Nephron progenitor cell (in vitro differentiated cells): ENCODE measurements at places on chromosomes 5 and 9.

DNA sequence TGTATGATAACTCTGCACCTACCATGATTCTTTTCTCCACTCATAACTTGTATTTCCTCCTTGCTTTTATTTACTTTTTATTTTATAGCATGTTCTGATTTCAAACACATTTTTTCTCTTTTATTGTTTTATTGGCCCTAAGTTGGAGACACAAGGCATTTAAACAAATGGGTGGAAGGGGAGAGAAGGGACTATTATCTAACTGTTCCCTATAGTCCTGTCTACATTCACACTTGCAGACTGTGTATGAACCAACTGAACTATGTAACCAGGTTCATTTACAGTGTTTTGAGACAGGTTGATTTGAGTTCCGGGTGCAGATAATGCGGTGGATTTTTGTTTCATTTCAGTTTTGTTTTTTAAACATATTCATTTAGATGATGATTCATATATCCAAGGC is 830.6 kb upstream of the SEMA6A start:
- DNase-seq, result no peak
- H3K27me3 ChIP-seq, result no peaks in the 10 kb centered on the region
- H3K27ac ChIP-seq, result no peak overlapping the region
- H3K4me3 ChIP-seq, result no peak overlapping the region
- peaks cover 4% of the 10 kb centered on the region for H3K36me3 ChIP-seq

DNA sequence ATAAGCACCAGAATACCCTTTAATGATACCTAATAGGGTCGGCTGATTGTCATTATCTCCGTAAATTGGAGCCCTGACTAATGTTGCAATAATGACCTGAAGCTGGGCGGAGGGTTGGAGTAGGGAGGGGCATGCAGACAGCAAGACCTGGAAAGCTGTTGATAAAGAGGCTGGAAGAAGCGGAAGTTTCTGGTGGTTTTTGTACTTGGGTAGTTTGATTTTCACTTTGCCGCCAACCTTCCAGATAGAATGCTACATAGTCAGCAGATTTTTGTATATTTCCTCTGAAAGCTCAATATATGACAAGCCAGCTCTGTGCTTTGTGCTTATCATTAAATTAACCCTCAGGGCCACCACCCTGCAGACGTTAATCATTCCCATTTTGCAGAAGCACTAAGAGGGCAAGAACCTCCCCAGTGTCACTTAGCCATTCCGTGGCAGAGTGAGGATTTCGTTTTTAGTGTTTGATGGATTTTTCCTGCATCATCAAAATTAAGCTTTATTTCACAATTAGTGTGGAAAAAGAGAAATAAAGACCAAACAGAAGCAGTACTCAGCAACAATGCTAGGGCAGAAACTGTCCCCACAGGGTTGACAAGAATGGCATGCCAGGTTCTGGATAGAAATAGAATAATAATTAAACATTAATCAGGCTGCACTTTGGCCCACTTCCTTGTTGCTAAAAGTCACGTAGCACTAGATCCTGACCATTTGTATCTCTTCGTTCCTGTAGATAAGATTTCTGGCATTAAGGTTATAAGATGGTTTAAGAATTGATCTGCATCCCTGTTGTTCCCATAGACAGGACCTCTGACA is 34.7 kb downstream of the DIRAS2 start:
- no peaks in the 10 kb centered on the region for H3K36me3 ChIP-seq
- no peaks in the 10 kb centered on the region for H3K27me3 ChIP-seq
- H3K4me3 ChIP-seq, result no peak overlapping the region
- DNase-seq, result no peak

DNA sequence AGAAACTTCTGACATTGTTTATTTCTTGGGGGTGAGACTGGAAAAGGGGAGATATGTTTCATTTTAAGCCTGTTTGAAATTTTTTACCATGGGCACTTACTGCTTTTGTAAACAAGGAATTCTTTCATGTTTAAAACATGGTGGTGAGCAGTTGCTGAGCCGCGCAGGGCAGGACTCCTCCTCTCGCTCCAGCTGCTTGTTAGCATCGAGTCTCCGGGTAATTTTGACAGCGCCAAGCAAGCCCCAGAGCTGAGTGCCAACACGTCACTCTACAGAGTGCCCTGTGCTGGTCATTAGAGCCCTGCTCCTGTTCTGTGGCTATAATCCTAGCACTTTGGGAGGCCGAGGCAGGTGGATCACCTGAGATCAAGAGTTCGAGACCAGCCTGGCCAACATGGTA is 116.5 kb upstream of the MSX2 start:
- no peak overlapping the region for H3K4me3 ChIP-seq
- peaks cover 53% of the 10 kb centered on the region for H3K4me1 ChIP-seq
- peaks cover 4% of the 10 kb centered on the region for H3K27me3 ChIP-seq
- DNase-seq, result no peak
- H3K36me3 ChIP-seq, result no peaks in the 10 kb centered on the region

GRCh38 chr9:81559709-81560108 is 129.6 kb downstream of the TLE1 start:
- peaks cover 7% of the 10 kb centered on the region for H3K27me3 ChIP-seq
- no peaks in the 10 kb centered on the region for H3K36me3 ChIP-seq
- peak overlapping the region; percentile 60 for H3K27ac ChIP-seq
- no peak overlapping the region for H3K4me3 ChIP-seq

DNA sequence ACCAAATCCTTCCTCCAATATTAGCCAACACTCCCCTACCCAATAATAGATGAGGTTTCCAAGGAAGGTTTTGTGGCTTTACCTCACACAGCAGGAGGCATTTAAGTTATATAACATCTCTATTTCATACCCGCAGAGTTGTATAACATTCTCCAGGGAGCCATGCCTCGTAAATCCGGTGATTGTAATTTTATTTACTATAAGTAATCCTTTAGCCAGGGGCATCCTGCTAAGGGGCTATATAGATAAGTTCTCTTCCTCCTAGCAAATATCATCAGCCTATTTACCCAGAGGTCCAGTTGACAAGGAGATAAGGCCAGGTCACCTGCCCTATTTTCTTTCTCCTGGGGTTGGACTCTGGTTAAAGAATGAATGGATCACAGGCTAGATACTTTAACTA is 2051.0 kb downstream of the EFNA5 start:
- DNase-seq, result no peak
- H3K27me3 ChIP-seq, result no peaks in the 10 kb centered on the region
- no peak overlapping the region for H3K4me3 ChIP-seq
- H3K27ac ChIP-seq, result no peak overlapping the region

GRCh38 chr9:122191584-122191983 is 31.9 kb downstream of the MORN5 start:
- H3K4me3 ChIP-seq, result no peak overlapping the region
- no peak overlapping the region for H3K27ac ChIP-seq
- no peaks in the 10 kb centered on the region for H3K36me3 ChIP-seq
- peak; percentile 48 for DNase-seq

GRCh38 chr9:126838895-126839294 is 21.5 kb upstream of the ZBTB34 start:
- H3K27me3 ChIP-seq, result no peaks in the 10 kb centered on the region
- DNase-seq, result no peak
- H3K36me3 ChIP-seq, result peaks cover 32% of the 10 kb centered on the region
- H3K27ac ChIP-seq, result no peak overlapping the region
- H3K4me3 ChIP-seq, result no peak overlapping the region
- H3K4me1 ChIP-seq, result peaks cover 18% of the 10 kb centered on the region

GRCh38 chr9:106846857-106847256 is 16.1 kb upstream of the ZNF462 start:
- DNase-seq, result no peak
- H3K27me3 ChIP-seq, result peaks cover 8% of the 10 kb centered on the region
- no peak overlapping the region for H3K4me3 ChIP-seq
- H3K36me3 ChIP-seq, result no peaks in the 10 kb centered on the region

GRCh38 chr5:139949710-139950109 is 93.4 kb downstream of the NRG2 start:
- peaks cover 35% of the 10 kb centered on the region for H3K4me1 ChIP-seq
- no peak overlapping the region for H3K27ac ChIP-seq
- no peak for DNase-seq

GRCh38 chr5:78983601-78984438 is 1.3 kb downstream of the ARSB start:
- peak overlapping the region; percentile 86 for H3K4me3 ChIP-seq
- peaks cover 8% of the 10 kb centered on the region for H3K27me3 ChIP-seq
- DNase-seq, result no peak
- peak overlapping the region; percentile 88 for H3K27ac ChIP-seq
- H3K4me1 ChIP-seq, result peaks cover 27% of the 10 kb centered on the region

GRCh38 chr5:122354293-122354692 is 42.3 kb downstream of the SNCAIP start:
- no peaks in the 10 kb centered on the region for H3K27me3 ChIP-seq
- no peak for DNase-seq
- H3K4me1 ChIP-seq, result peaks cover 27% of the 10 kb centered on the region
- H3K27ac ChIP-seq, result peak overlapping the region; percentile 31
- no peak overlapping the region for H3K4me3 ChIP-seq

- no peak overlapping the region for H3K4me3 ChIP-seq
- H3K27ac ChIP-seq, result no peak overlapping the region
- no peak for DNase-seq
These were observed 45.7 kb downstream of the BNC2 start for GRCh38 chr9:16824545-16825330.

- peak overlapping the region; percentile 38 for H3K27ac ChIP-seq
- peaks cover 3% of the 10 kb centered on the region for H3K27me3 ChIP-seq
- DNase-seq, result peak; percentile 55
- no peak overlapping the region for H3K4me3 ChIP-seq
- peaks cover 39% of the 10 kb centered on the region for H3K4me1 ChIP-seq
- H3K36me3 ChIP-seq, result peaks cover 39% of the 10 kb centered on the region
These were observed 32.5 kb upstream of the HMCN2 start for GRCh38 chr9:130232899-130233586.

- peaks cover 42% of the 10 kb centered on the region for H3K27me3 ChIP-seq
- peaks cover 6% of the 10 kb centered on the region for H3K4me1 ChIP-seq
- no peak overlapping the region for H3K4me3 ChIP-seq
- DNase-seq, result no peak
- H3K27ac ChIP-seq, result no peak overlapping the region
These were observed 5.1 kb downstream of the ITGA2 start for GRCh38 chr5:52994266-52994665.

DNA sequence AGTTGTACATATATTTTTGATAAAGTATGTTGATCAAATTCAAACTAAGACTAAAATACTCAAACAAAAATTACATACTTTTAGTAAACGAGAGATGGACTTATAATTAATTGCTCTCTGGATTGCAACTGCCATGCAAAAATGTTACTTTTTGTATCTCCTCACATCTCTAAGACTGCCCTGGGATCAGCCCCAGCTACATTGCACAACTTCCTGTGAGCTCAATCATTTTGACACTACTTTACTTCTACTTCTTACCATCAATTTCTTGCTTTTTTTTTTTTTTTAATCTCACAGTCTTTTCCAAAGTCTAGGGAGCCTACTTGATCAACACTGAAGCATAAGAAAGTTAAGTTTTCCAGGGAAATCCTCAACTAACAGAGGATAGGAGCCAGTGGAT is 506.0 kb upstream of the CDH10 start:
- H3K36me3 ChIP-seq, result no peaks in the 10 kb centered on the region
- no peak overlapping the region for H3K4me3 ChIP-seq
- H3K4me1 ChIP-seq, result no peaks in the 10 kb centered on the region
- H3K27ac ChIP-seq, result no peak overlapping the region
- H3K27me3 ChIP-seq, result no peaks in the 10 kb centered on the region
- DNase-seq, result no peak

DNA sequence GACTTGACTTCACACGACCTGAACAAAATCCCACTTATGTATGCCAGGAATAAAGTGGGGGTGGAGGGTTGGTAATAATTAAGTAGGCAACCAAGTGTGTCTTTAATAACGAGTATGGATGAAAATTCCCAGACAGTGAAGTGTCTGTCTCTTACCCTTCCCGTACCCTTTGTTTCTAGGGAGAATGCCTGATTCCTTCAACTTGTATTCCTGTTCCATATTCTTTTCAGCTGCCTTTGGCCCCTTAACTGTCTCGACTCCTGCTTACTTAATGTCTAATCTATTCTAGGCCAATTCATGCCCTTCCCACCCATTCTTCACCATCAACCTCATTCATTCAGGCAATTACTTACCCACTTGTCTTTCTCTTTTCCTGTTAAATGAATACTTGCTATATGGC is 380.5 kb downstream of the RAB3C start:
- DNase-seq, result no peak
- no peaks in the 10 kb centered on the region for H3K36me3 ChIP-seq
- H3K27ac ChIP-seq, result no peak overlapping the region
- peaks cover 27% of the 10 kb centered on the region for H3K4me1 ChIP-seq
- no peak overlapping the region for H3K4me3 ChIP-seq

GRCh38 chr5:164504141-164504772 is 998.8 kb downstream of the MAT2B start:
- no peak overlapping the region for H3K4me3 ChIP-seq
- no peaks in the 10 kb centered on the region for H3K27me3 ChIP-seq
- peak; percentile 46 for DNase-seq
- peaks cover 8% of the 10 kb centered on the region for H3K4me1 ChIP-seq
- no peaks in the 10 kb centered on the region for H3K36me3 ChIP-seq

DNA sequence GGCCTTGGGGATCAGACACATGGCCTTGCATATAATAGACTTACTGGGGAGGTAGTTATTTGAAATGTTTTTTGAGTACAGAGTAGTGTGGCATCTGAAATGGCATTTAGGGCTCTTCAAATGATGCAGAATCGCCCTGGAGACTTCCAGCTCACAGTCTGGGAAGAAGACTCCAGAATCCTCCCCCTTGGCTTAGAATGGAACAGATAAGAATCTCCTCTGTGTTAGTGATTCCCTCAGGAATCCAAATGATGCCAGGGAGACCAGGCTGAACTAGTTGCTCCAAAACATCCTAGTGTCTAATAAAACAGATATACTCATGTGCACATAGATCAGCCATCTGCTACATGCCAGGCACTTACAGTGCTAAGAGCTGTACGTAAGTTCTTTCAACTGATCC is 38.6 kb upstream of the SMC5 start:
- H3K4me1 ChIP-seq, result no peaks in the 10 kb centered on the region
- H3K27me3 ChIP-seq, result no peaks in the 10 kb centered on the region
- DNase-seq, result no peak
- H3K27ac ChIP-seq, result no peak overlapping the region

DNA sequence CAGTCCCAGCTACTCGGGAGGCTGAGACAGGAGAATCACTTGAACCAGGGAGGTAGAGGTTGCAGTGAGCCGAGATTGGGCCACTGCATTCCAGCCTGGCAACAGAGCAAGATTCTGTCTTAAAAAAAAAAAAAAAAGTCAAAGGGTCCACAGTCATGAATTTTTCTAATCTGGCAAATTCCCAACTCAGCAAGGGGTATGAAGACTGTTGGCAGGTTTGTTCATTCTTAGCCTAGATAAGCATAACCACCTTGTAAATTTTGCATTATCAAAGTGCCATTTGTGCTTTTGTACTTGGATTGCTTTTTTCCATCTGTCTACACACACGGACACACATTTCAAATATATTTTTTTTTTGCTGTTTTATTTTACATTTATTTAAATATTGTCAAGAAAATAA is 299.8 kb upstream of the NUDT12 start:
- no peak overlapping the region for H3K27ac ChIP-seq
- DNase-seq, result no peak
- no peaks in the 10 kb centered on the region for H3K27me3 ChIP-seq
- H3K4me1 ChIP-seq, result no peaks in the 10 kb centered on the region

DNA sequence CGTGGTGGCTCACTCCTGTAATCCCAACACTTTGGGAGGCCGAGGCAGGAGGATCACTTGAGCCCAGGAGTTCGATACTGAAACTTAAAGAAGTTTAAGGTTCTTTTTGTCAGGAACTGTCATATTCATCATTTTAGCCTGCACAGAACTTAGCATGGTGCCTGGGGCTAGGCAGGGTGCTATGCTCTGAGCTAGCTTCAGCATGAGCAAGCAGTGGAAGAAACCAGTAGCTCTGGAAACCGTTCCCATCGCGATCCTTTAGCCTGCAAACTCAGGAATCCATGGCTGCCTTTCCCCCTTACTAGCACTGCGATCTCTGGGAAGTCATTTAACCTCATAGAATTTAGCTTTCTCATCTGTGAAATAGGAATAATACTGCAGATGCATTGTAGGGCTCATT is 80.4 kb downstream of the PTCH1 start:
- H3K27ac ChIP-seq, result no peak overlapping the region
- H3K4me3 ChIP-seq, result no peak overlapping the region
- H3K27me3 ChIP-seq, result peaks cover 6% of the 10 kb centered on the region
- H3K36me3 ChIP-seq, result peaks cover 4% of the 10 kb centered on the region
- H3K4me1 ChIP-seq, result peaks cover 9% of the 10 kb centered on the region
